ENCODE measurements at places on chromosomes 1 and 21. TPM values are rescaled to one million over a fixed set of nuclear protein-coding genes. Genes with fewer than 3 reads are reported as not detected.

Gene IL10
- 0.07 TPM for polyA plus RNA-seq

Gene TEDDM1
- polyA plus RNA-seq = 0.22 TPM

Gene TDRD5
- polyA plus RNA-seq = 5.5 TPM

Gene DISP1
- polyA plus RNA-seq = 16.4 TPM

Gene KRTAP13-2
- not detected for polyA plus RNA-seq

Gene TAS1R3
- 0.57 TPM for polyA plus RNA-seq

Gene C1QTNF12
- 13.8 TPM for polyA plus RNA-seq

Gene MFAP2
- polyA plus RNA-seq = 161 TPM

Gene ADGRL4
- 18.5 TPM for polyA plus RNA-seq

- no peak for DNase-seq
These were observed 633.2 kb upstream of the NEGR1 start for GRCh38 chr1:72915581-72915980.

GRCh38 chr1:43296207-43296606 lies 4.6 kb upstream of the TIE1 start:
- DNase-seq = no peak

GRCh38 chr1:236659792-236660587 lies 26.3 kb upstream of the ACTN2 start:
- DNase-seq = no peak

DNA sequence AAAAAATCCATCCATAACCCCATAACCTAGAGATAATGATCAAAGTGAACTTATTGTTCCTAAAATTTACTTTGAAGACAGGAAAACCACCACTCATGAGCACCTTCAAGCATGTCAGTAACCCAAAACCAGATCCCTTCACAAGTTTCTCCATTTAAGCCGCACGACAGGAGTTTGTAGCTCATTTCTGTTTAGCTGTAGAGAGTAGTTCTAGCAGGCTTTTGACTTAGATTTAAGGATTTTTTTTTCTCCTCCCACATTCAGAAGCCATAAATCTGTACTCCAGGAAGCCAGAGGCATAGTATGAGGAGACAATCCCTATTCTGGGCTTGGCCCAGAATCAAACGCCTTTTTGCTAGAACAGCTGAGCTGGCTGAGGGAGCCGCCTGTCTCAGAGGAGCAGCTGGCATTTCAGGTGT lies 25.6 kb downstream of the TOMM20 start:
- DNase-seq = peak; percentile 67

GRCh38 chr1:54371942-54372275 lies 34.3 kb downstream of the SSBP3 start:
- DNase-seq = no peak

GRCh38 chr1:204589409-204590038 lies 73.3 kb downstream of the MDM4 start:
- DNase-seq = no peak

GRCh38 chr1:217342105-217342504 lies 288.8 kb downstream of the GPATCH2 start:
- DNase-seq = no peak

DNA sequence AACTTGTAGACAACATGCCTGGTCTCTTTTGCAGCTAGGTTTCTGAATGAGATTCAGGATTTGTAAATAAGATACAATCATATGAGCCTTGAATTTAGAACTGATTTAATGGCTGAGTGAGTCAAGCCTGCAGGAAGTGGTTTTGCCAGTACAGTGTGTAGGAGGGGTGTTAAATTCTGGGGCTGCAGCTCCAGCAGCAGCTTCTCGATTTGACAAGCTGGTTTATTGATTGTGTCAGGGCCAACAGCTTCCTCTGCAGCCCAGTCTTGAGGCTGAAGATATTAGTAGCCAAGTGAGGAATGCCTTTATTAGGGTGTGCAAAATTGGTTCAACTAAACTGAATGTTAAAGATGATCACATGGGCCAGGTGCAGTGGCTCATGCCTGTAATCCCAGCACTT lies 11.5 kb upstream of the PLA2G5 start:
- peak; percentile 31 for DNase-seq

DNA sequence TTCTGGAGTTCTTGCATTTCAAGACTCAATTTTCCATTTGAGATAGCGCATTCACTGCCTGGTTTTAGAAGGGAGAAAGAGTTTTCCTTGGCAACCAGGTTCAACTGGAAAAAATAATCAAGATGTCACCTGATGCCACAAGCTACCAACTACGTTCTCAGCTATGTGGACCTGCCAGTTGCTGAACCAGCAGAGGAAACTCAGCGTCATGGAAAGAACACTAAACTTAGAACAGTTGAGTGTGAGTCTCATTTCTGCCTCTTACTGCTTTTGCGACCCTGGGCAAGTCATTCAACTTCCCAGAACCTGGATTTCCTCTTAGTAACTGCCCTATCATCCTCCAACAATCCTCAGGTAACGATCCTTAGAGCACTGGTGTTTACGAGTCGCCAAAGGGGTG lies 373.0 kb upstream of the ESRRG start:
- no peak for DNase-seq

GRCh38 chr1:168801032-168801745 lies 72.2 kb upstream of the DPT start:
- DNase-seq = no peak

- no peak for DNase-seq
These were observed 29.6 kb upstream of the CCN1 start for GRCh38 chr1:85550784-85551516.

DNA sequence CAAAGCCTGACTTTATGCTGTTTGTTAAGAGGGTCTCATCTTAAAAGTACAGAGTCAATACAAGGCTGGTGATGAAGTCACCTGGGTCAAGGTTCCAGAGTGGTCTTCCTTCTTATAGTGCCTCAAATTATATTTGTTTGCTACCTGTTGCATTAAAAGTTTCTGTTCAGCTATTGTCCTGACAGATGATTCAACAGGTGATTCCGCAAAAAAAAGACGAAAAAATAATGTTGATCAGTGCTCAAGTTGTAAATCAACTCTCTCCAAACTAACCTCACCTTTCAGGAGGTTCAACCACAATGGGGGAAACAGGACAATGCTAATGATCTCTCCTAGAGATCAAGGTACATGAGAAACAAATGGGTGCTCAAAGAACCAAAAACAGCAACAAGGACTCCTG lies 35.7 kb downstream of the HSF2BP start:
- no peak for DNase-seq

DNA sequence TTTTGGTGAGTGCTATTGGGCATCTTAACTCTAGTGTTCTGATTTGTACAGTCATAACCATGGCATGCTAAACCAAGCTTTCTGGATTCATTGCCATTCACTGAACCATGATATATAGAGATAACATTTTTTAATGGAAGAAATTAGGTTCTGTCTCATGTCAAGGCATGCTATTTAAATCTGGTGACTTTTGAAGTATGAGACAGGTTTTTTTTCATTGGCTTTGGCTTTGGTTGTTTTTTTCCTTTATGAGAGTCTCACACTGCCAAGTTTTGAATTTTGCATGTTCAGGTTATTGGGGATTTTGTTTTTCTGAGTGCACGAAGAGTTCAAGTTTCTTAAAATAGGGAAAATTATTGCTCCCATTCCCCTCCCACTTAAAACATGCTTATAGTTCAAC lies 141.3 kb upstream of the ADAMTS5 start:
- DNase-seq = no peak

DNA sequence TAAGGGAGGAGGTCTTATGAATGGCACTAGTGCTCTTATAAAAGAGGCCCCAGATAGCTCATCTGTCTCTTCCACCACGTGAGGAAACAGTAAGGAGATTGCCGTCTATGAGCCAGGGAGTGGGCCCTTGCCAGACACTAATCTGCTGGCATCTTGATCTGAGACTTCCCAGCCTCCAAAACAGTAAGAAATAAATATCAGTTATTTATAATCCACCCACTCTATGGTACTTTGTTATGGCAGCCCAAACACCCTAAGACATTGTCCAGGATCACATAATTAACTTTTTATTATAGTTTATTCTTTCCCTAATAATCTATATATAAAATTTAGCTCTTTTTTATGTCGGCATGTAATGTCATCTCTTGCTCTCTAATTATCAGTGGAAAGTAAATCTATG lies 144.0 kb upstream of the IRF2BP2 start:
- DNase-seq = no peak

DNA sequence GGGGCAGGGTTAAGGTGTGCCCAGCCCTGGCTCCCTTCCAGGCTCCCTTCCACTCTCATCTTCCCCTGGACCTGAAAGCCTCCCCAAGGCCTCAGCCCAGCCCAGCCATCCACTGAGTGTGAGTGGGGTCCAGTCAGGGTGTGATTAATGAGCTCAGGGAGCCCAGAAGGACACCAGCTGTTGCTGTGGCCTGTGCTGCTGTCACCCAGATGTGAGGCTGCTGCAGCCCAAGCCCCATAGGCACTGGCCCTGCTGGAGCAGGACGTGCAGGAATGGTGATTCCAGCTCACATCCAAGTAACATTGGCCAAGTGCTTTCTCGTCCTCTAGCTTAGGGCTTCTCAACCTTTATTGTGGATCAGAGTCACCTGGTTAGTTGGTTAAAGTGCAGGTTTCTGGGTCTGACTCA lies 77.6 kb downstream of the EPHB2 start:
- DNase-seq = peak; percentile 71

DNA sequence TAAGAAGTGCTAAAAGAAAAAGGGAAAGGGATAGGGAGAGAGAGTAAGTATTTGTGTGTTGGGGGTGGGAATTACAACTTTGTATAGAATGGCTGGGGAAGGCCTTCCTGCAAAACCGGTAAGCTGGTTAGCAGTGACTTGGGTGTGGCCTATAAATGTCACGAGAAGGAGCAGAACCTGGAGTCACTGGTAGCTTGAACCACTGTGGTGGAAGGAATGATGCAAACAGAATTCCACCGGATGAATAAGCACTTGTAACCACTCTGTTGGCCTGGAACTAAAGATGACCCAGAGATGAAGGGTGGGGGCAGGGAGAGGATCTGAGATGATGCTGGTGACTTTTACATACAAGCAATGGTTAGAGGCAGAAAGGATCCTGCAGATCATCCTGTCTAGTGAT lies 8.9 kb downstream of the XKR8 start:
- no peak for DNase-seq

DNA sequence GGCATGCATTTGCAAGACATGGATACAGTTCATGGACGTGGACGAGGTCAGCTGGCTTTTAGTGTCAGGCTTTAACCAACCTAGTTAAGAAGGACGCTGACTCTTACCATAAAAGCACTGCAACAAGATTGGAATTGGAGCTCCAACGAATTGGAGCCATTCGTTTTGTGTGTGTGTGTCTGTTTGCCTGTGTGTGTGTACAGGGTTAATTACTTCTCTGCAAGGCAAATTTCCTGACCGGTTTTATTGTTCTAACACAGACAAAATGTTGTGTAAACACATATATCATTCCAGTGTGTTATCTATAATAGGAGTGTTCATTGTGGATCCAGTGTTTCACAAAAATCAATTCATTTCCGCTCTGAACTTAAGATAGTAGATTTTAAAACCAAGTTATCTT lies 7.9 kb downstream of the ITSN1 start:
- no peak for DNase-seq

GRCh38 chr1:1989102-1989542 lies 14.5 kb downstream of the CFAP74 start:
- DNase-seq = no peak

DNA sequence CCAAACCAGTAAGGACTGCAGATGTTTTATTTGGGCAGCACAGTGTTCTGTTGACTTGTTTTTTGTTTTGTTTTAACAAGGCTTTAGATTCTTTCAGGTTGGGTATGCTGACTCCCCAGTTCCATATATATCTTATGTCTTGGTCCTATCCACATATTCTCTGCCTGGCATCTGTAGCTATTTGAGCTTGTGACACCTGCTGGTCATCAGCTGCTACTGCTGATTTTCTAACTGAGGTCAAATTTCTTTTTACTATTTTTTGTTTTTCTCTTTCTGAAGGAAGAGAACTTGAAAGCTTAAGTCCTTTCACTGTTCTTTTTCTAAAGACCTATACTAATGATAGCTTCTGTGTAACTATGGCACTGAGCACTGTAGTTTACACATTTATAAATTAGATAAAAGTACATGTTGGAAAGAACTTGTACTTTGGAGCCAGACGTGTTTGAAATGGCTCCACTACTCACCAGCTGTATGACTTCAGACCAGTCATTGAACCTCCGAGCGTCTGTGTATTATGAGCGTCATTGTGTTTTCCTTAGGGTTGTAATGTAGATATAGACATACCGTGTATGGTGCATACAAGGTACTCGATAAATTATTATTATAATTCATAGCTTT lies 109.4 kb downstream of the NRDC start:
- peak; percentile 48 for DNase-seq

- no peak for DNase-seq
These were observed 348.2 kb downstream of the MATN1 start for GRCh38 chr1:30375156-30375555.

- no peak for DNase-seq
These were observed 385.8 kb downstream of the NTNG1 start for GRCh38 chr1:107526524-107527198.

- DNase-seq = no peak
These were observed 31.2 kb upstream of the DPT start for GRCh38 chr1:168760241-168760640.

DNA sequence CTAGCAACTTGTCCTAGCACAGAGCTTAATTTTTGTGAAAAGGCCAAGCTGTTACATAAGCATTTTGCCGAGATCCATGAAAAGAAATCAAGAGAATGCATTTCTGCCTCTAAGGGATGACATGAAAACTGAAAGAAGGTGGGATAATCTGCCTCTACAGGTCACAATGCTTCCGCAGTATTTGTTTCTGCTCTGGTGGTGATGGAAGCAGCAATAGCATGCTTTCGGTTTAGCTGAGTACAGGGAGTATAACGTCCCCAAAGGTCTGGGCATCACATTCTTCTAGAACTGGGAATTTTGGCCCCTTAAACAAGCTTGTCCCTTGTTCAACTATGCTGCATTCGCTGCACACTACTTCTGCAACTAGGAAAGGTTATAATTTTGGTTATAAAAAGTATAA lies 14.4 kb upstream of the MAGI3 start:
- DNase-seq = no peak

GRCh38 chr1:19980314-19980713 lies 896 bp upstream of the PLA2G2A start:
- no peak for DNase-seq

- DNase-seq = no peak
These were observed 16.7 kb downstream of the KDM1A start for GRCh38 chr1:23035823-23036452.

GRCh38 chr1:59238333-59238934 lies 58.5 kb upstream of the FGGY start:
- no peak for DNase-seq

DNA sequence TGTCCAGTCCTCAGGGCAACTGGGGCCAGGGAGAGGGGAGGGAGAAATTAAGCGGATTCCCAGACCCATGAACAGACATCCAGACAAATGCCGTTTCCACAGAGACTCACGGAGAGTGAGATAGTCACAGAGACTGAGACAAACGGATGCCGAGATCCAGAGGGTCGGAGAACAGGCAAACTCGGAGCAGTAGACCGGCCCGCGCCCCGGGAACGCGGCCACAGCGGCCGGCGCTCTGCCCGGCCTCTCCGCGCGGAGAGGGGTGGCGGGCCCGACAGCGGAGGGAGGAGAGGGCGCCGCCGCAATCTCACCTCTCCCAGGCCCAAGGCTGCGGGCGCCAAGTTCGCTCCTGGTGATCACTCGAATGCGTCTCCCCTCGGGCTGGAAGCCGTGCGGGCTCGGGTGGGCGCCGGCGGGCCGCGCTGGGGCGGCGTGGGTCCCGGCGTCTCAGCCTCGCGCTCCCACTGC lies 831 bp upstream of the FOXD2 start:
- DNase-seq = no peak
